Cardiac fibroblast (primary cell): ENCODE measurements at places on chromosomes 11 and 22.
A peak's percentile ranks its signal among the peaks of the same experiment; 100 is the strongest.

DNA sequence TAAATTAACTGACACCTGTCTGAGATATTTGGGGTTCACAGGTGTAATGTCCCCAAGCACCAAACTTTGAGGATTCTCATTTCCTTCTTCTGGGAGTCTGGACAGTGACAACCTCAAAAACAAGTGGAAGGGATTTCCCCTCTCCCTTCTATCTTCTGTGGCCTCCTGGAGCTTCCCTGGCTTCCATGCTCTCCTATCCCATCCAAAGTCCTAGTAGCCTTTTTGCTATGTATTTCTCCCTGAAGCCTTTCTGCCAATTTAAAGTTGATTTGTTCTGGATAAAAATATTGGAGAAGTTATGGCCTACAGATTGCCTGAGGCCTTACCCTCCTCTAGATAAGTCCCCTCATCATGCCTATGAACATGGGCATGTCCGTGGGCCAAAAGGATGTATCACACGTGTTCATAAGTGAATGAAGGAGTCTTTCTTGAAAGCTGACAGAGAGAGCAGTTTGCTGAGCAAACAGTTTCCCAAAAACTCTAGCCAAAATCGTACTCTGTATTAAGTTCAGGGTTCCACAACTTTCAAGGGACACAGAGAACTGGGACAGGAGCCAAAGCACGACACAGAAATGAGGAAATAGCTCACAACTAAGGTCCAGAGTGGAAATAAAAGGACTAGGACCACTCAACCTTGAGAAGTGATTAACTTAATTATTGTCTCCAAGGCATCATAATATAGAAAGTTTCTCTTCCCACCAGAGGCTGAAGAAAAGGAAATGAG lies 6.7 kb downstream of the HEPACAM start:
- no peak for DNase-seq

DNA sequence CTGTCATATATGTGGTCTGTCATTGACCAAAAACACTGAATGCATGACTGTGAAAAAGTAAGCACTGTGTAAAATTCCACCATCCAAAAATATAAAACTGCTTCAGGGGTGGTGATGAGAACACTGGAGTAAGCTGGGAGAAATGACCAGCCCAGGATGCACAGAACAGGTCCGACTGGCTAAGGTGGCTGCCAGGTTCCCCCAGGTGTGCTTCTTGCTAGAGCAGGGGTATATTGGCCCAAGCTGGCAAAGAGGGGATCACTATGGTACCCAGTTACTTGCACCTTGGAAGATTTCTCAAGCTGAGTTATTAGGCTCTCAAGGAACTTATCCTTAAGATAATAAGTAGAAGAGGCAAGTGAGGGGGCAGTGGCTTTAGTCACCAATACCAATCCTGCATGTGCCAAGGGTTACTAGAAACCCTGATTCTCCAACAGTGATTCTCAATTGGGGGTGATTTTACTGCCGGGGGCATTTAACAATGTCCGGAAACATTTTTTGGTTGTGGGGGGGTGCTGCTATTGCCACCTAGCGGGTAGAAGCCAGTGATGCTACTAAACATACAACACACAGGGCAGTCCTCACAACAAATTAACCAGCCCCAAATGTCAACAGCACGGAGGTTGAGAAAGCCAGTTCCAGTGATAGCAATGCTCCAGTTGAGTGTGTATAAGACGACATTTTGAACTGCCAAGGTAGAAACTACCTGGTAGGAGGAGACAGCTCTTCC lies 15.7 kb downstream of the SNU13 start:
- DNase-seq: no peak

- DNase-seq: peak; percentile 6
Observed at GRCh38 chr11:107018219-107018901, at the start of gene GUCY1A2. Gene GUCY1A2 (minus strand): TSS chr11:107018476. CDS start chr11:107018055, 421 bp downstream.

- DNase-seq: peak; percentile 35
Observed at GRCh38 chr11:113632981-113633380, 73.1 kb downstream of the TMPRSS5 start.

DNA sequence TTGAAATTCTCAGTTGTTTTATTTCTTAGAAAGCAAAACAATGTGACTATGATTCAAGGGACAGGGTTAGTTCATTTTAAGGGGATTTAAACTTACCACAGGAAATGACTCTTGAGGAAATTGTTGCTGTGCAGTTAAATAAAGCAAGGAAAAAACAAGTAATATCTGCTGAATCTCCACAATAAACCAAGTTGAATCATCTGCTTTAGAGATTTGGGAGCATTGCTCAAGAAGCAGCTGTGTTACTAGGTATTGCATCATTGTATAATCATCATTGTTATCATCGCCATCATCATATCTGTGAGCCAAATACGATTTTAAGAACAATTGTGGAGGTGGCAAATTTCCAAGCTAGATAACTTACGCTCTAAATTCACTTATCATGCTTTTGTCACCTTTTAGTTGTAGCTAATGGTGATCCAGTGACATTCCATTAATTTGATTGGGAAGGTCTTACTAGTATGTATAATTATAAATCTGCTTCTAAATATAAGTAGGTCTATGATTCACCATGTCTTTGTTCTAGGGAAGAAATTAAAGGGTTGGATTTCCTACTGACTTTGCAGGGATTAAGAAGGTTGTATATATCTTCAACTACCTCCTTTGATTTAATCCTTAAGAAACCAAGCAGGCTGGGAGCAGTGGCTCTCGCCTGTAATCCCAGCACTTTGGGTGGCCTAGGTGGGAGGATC lies 19.9 kb downstream of the MMP10 start:
- DNase-seq: peak; percentile 97

DNA sequence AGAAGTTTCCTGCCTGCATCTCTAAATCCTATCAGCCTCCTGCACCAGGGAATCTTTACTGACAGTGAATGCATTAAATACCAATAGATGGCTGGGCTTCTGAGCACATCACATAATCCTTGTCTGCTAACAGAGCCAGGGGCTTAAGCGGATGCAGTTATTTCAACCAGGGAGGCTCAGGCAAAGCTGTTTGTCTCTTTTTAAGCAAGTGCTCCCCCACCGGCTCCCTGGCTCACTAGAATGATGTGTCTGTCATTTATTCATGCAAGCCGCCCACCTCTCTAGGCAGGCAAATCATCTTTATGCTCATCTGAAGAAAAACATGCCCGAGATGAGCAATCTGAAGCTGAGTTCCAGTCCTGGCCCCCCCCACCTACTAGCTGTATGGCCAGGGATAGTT lies 182.3 kb downstream of the TENM4 start:
- DNase-seq: no peak

GRCh38 chr22:38870312-38870741 lies 1.7 kb downstream of the CBX6 start:
- peak; percentile 86 for DNase-seq

DNA sequence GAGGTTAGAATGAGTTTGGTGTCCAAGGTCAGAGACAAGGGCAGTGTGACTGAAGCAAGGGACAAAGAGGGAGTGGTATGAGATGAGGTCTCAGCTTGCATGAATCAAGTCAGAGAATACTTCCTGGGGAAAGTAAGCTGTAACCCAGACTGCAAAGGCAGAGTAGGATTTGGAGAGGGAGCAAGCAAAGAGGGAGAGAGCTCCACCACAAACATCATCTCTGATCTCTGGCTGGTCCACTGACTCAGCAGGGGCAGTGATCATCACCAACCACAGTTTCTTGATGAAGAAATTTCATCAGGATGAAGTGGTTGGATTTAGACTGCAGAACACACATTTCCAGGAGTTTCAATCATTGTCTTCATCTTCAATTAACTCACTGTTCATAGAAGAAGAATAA lies 54.9 kb upstream of the HMGXB4 start:
- DNase-seq: no peak

DNA sequence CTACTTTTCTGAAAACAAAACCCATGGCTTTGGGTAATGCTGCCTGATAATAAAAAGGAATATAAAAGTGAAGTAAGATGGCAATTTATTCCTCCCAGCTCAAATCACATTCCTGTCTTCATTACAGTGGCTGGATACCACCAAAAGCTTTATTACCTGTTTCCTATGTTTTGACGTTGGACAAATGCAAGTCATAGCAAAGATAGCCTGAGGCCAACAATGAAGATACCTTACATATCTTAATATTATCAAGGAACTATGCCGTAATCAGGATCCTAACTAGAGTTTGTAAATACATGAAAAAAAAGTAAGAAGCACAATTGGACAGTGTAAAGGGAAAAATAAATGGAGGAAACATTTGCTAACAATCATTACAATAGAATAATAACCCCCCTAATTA lies 202.4 kb downstream of the SOX6 start:
- DNase-seq: no peak
